ENCODE measurements at places on chromosomes 7 and 10.

DNA sequence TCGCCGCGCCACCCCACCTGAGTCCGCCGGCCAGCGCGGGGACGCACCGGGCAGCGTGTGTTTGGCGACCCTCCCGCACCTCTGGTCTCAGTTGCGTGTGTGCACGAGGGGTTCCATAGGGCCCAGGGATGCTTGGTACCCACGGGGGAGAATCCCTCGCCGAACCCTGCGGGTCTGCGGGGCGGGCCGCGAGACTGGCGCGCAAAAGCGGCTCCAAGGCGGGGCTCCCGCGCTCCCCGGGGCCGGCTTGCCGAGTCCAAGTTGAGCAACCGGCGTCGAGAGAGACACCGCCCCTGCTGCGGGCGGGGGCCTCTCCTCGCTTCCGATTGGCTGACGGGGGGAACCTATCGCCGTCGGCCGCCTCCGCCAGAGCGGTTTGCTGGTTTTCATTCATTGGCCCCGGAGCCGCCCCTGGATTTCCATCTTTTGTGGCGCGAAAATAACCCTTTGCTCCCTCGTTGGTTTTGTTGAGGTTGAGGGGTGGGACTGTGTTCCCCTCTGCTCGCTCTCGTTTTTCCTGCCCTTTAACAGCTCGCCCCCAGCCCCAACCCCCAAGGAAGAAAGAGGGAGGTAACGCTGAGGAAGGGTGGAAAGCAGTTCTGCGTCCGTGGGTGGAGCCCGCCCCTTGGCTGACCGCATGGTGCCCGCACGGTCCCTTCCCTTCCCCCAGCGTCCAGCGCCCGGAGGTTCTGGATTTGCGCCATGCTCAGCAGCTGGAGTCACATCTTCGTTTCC is 4.0 kb upstream of the IGF2BP3 start:
- DNase-seq = peak; percentile 52

GRCh38 chr7:24654305-24654704 is 81.1 kb downstream of the PALS2 start:
- DNase-seq = no peak

DNA sequence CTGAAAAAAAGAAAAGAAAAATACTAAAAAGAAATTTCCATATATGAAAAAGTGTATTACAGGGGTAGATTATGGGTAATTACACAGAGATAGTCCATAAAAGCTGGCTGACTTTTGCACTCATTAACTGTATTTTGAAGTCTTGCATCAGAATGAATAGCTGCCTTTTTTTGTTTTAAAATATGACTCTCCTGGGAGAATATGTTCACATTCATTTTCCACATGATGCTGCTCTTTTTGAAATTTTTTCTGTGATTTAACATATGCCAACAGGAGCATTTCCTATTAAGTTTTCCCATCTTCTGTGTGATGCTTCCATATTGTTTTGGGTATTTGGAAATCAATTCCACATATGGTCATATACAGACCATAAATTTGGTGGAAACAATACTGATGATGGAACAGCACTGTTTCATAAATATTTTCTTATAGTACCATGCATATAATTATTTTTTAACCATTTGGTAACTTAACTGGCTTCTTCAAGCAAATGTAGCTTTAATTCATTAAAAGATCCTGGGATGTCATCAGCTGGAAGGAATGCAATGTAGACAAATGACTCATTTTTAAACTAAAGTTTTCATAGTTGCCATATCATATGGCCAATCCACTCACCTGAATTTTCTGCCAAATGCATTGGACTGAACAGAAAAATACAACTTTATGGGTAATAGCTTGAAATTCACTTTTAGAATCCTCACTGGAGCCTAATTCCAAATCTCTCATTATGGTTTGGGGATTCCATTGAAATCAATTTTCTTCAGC is 313.9 kb upstream of the GLI3 start:
- no peak for DNase-seq

GRCh38 chr10:86368046-86368445 is 1.5 kb upstream of the GRID1 start:
- no peak for DNase-seq

GRCh38 chr7:73746378-73746777 is 7.8 kb upstream of the ABHD11 start:
- no peak for DNase-seq

GRCh38 chr7:26169271-26169670 is 17.3 kb downstream of the NFE2L3 start:
- no peak for DNase-seq

GRCh38 chr10:130551676-130552075 is 415.5 kb downstream of the GLRX3 start:
- no peak for DNase-seq

- DNase-seq = no peak
Measured at GRCh38 chr7:16668978-16669377, 23.0 kb downstream of the BZW2 start.

GRCh38 chr7:136900005-136900404 is 31.6 kb downstream of the CHRM2 start:
- DNase-seq = no peak

GRCh38 chr10:86898511-86898910 is 58.9 kb downstream of the MMRN2 start:
- DNase-seq = no peak

DNA sequence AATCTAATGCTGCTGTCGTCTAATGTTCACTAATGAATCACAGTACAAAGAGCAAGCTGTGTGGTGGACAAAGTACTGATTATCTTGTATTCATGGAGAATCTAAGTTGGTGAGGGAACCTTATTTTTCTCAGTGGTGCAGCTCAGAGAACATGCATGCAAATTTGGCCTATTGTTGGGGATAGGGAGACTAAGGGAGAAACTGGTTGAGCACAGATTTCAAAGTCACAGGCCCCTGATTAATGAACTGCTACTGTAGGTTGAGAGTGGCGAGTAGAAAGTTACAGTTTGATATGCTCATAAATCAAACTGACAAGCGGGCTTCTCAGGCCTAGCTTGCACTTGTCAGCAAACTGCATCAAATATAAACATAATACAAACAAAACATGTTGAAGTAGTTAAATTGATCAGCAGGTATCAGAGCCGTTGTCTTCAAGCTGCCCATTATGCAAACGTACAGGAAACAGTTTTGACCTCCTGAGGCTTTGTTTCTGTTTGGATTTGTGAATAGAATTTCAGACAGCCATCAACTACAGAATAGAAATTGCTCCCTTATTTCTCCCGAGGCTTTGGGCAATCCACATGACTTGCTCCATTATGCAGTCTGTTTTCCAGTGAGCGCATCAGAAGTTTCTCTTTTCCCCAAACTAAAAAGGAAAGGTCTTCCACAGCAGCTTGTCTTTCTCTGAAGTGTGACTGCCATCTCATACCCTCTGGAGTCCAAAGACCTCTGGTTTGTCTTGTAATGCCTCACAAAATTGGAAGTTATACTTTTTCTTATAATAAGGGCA is 215.8 kb downstream of the FOXP2 start:
- no peak for DNase-seq

- no peak for DNase-seq
Measured at GRCh38 chr7:69190763-69191162, 407.5 kb upstream of the AUTS2 start.

DNA sequence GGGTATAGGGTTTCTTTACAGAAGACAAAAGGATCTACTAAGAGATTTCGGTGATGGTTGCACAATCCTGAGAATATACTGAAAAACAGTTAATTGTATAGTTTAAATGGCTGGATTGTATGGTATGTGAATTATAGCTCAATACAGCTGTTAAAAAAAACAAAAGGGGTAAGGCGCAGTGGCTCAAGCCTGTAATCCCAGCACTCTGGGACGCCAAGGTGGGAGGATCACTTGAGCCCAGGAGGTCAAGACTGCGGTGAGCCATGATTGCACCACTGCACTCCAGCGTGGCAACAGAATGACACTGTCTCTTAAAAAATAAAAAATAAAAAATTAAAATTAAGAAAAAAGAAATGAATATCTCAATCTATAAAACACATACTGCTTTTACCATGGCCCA is 18.5 kb downstream of the ESYT2 start:
- no peak for DNase-seq

- no peak for DNase-seq
Measured at GRCh38 chr10:125441151-125441550, 241.8 kb downstream of the TEX36 start.

DNA sequence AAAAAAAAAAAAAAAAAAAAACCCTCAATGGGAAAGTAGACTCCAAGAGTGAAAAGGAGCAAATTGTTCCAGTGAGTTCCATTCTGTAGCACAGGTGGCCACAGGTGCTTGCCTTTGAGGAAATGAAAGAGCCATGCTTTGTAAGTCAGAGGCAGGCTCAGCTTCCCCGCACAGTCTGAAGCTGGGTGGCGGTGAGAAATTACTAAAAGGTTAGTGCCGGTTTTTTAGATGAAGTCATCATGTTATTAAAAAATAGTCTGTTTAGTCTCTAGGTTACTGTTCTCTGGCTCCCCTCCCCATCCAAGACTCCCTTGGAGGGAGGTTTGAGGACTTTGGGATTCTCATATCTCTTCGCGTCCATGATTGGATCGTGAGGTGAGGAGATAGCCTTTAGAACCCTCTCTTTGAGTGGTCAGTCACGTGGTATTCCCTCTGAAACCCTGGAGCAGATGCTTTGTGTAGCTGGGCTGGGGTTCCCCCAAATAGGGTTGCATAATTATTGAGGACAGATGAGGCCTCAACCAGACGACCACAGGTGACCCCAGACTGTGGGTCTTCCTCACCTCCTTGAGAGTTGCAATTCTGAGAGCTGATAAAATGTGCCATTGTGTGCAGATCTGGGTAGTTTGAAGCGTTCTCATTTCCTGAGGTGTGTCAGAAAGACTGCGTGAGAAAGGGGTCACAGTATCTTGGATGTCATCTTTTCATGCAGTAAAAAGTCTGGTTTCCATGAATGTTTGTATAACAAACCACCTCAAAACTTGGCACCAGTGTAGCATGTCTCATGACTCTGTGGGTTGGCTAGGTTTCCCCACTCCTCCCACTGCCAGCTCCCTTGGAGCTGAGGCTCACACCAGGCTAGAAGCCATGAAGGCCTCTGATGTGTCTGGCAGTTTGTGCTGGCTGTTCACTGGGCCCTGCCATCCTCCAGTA is 27.1 kb downstream of the OGDH start:
- DNase-seq = peak; percentile 80

DNA sequence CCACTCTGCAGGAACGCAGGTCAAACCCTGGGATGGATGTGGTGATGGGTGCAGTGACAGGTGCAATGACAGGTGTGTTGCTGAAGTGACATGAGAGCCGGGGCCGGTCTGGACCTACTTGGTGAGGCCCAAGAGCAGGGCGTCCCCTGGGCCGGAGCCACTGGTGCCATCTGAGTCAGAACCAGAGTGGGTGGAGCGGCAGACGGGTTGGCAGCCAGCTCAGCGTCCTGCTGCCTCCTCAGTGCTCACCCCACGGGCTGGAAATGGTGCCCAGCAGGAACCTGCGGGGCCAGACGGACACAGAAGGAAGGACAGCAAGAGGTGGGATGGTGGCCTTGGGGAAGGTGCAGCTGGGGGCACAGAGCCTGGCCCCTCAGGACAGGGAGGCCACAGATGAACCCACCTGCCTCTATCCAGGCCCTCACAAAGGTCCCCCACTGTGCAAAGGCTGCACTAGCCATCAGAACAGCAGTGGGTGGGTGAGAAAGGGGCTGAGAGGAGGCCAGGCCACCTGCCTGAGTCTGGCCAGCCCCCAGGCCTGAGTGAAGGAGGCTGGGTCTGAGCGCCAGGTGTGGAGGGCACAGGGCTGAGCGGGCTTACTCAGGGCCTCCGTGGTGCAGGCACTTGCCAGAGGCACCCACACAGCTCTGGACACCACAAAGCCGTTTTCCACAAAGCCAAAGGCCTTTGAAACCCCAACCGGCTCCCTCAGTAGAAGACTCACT is 129.0 kb upstream of the PPP2R2D start:
- DNase-seq = no peak

DNA sequence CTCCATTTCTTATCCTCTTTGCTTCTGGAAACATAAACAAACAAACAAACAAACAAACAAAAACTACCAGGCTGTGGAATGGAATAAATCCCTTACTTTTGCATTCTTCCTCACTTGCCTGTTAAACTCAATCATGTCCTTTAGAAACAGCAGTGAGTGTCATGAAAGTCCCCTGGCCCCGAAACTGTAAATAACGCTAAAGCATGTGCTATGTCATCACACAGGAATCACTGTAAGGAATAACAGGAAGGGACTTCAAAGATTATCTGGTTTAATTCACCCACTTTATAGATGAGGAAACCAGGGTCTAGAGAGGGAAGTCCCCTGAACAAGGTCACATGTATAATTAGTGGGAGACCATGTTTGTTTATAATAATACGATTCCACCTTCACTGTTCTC is 159.4 kb upstream of the MEOX2 start:
- no peak for DNase-seq

DNA sequence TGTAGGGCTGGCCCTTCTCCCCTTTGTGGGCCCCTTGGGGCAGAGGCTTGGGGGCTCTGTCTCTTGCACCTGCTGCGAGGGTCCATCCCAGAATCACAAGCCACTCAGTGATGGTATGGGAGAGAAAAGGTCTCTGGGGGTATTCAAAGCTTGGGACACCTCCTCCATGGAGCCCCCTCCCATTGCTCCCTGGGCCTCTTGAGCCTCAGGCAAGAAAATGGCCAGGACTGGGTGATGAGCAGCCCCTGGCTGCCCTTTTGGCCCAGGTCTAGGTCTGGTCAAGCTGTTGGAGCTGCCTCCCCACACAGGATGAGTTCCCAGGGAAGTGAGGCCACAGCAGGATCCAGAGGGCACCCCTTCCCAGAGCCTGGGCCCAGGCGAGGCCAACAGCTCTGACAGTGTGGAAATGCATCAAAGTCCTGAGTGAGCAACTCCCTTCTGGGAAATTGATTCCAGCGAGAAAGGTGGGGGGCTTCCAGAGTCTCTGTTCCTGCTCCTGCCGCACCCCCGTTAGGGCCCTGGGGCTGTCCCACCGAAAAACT is 3.4 kb upstream of the MYL7 start:
- no peak for DNase-seq

DNA sequence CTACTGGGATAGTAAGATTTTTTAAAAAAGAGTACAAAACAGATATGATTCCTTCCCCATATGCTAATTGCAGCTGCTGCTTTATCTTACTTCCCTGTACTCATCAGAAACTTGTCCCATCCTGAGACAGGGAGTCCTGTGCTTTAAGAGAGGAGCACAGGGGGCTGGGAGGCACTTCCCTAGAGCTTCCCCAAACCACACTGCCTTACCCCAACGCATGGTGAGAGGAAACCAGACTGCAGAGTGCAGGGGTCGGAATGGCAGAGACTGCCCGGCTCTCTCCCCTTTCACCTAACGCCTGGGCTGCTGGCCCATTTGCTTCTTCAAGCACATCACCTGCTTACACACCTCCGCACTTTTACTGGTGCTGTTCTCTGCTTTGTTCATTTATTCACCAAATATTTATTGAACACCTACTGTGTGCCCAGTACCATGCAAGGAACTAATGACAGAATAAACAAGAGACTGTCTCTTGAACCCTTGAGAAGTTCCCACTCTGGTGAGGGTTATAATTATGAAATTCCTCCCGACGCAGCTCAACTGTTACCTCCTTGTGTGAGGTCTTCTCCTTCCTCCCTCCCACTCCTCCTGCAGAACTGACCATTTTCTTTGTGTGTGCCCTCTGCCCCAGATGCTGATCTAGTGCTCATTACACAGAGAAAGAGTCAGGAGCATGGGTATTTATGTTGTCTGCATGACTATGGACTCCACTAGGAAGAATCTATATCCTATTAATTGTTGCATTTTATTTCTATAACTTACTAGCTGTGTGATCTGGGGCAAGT is 289.7 kb downstream of the TCF7L2 start:
- no peak for DNase-seq

- peak; percentile 52 for DNase-seq
Measured at GRCh38 chr10:60964257-60965235, 20.6 kb upstream of the RHOBTB1 start.

GRCh38 chr7:27208998-27209397 is 9.1 kb upstream of the HOXA13 start:
- no peak for DNase-seq
